ENCODE measurements at places on chromosomes 16 and 17.
A peak's percentile ranks its signal among the peaks of the same experiment; 100 is the strongest.

GRCh38 chr17:47741109-47741792 lies 8.2 kb downstream of the TBX21 start:
- no peak for DNase-seq

DNA sequence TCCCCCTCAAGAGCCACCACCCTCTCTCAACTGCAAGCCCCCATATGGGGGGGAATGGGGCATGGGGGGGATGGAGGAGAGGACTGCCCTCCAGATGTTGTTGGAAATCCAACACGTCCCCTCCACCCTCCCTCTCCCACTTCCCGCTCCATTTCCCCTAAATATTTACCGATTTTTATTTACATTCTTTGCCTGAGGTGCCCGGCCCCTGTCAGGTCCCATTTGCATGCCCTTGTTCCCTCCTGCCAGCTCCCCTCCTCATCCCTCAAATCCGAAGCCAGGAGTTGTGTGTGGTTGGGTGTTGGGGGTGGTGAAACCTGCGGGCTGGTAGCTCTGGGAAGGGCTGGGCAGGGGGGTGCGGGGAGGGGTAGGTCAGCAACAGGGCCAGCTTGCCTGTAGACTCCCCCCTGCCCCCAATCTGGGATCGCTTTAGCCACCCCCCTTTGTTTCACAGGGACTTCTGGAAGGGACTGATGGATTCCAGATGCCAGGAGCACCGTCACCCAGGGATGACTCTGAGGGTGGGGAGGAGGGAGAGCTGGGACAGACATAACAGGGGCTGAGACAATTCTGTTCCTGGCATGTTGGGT lies 39.7 kb upstream of the NGFR start:
- no peak for DNase-seq

DNA sequence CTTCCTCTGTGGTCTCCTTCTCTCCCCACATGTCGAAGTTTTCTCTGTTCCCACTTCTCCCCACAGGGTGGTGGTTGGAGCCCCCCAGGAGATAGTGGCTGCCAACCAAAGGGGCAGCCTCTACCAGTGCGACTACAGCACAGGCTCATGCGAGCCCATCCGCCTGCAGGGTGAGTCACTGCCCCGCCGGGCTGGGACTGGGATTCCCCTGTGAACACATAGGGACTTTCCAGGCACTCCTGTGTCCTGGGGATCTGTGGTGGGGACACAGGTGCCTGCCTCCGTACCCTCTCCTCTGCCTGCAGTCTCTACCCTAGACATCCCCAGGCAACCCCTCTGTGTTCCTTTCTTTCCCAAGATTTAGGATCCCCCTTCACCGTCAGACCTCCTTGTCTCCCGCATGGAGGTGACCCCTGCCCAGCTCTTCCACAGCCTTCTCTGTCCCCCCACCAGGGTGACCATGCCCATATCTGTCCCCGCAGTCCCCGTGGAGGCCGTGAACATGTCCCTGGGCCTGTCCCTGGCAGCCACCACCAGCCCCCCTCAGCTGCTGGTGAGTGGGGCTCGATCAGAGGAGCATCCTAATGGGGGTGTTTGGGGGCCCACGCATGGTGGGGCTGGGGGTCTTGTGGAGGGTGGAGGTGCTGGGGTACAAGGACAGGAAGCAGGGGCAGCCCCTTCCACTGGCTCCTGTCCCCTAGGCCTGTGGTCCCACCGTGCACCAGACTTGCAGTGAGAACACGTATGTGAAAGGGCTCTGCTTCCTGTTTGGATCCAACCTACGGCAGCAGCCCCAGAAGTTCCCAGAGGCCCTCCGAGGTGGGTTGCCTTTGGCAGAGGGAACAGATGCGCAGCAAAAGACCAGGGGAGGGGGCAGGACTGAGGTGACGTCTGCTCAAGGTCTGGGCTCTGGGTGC lies 5.8 kb downstream of the ITGAM start:
- DNase-seq, result peak; percentile 92

GRCh38 chr16:54447576-54448440 lies 161.2 kb upstream of the IRX3 start:
- no peak for DNase-seq

- DNase-seq, result no peak
Observed at GRCh38 chr16:50862818-50863643, 121.1 kb downstream of the CYLD start.

GRCh38 chr17:72931635-72932034 lies 160.9 kb downstream of the SLC39A11 start:
- DNase-seq, result peak; percentile 77

DNA sequence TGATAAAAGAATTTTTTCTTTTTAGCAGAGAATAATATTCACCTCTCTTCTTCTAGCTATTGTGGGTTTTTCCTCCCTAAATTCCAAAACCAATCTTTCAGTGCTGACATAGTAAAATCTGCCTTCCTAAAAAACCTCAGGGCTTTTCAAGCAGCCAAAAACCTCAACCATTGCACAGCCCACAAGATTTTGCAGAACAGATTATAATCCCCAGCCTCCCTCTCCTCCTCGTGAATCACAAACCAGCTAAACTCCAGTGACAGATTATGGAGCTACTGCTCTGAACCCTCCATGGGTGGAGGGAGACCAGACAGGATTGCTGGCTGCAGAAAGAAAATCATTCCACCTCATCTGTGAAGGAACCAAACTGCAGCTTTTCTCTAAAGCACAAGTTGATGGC lies 341.6 kb downstream of the SOX9 start:
- no peak for DNase-seq

- peak; percentile 16 for DNase-seq
Observed at GRCh38 chr17:4208238-4208637, 55.5 kb downstream of the ANKFY1 start.

DNA sequence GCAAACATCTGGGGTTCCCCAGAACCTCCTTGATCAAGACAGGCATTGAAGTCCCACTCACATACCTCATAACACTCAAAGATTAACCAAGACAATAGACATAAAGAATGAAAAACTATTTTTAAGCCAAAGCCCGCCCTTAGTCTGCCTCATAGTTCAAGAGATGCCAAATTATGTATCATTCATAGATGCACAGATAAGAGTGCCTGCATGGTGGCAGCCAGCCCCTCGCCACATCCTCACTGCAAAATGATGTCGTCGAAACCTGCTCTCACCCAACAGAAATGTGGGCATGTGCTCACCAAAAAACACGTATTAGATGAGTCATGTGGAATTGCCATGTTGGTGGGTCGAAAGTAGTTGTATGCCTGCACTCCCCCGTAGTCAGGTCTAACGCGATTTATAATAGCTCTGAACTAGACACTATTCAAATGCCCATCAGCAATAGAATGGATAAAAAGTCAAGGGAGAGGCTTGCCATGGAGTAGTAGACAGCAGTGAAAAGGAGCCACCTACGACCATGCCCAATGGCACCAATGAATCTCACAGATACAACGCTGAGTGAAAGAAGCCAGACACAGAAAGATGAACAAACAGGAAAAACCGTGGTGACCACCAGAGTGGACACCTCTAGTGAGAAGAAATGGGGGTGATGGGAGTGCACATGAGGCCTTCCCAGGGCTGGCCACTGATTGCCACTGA lies 64.8 kb downstream of the C16orf95 start:
- no peak for DNase-seq

DNA sequence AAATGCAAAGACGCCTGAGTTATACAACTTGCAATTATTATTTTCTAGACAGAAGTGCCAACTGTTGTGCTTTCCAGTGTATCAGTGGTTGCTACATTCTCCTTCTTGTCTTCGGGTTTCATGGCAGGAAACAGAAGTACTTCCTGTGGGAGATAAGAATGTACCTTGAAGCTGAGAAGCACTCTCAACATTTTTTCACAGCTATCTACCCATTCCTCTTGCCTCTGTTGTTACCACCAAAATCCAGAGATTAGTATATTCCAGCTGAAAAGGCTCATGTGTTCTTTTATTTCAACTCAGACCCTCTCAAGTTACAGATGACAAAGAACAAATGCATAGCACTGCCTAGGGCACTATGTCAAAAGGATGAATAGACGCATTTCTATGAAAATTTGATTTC lies 4.8 kb upstream of the ADAT1 start:
- DNase-seq, result no peak

GRCh38 chr16:77276661-77277060 lies 77.5 kb downstream of the SYCE1L start:
- DNase-seq, result no peak

DNA sequence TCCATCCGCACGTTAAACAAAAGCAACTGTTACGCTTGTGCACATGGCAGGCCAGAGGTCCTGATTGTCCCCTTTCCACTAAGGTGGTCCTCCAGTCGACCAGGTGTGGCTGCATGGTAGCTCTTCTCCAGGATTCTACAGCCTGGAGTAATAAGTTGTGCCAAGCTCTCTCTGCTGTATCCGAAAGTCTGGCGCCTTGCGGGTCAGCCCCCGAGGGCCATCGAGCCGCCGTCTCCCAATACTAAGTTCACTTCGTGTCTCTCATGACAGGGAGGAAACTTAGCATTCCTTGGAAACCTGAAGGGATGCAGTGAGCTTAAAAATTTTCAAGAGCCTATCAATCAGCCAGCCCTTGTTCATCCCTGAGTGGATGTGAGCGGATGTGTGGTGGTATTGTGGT lies 5.3 kb upstream of the ENDOV start:
- no peak for DNase-seq

- no peak for DNase-seq
Observed at GRCh38 chr16:62940569-62940968, 904.3 kb upstream of the CDH8 start.

DNA sequence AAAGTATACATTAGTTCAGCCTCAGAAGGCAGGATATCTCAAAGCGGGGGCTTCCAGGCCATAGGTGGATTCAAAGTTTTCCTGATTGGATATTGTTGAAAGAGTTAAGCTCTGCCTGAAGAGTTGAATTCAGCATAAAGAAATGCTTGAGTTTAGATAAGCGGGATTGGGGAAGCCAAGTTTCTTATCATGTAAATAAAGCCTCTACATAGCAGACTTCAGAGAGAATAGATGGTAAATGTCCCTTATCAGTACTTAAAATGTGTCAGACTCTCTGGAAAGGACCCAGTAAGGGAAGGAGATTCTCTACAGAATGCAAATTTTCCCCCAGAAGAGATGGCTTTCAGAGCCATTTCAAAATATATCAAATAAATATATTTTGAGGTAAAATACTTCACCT lies 423.5 kb downstream of the SHISA9 start:
- DNase-seq, result no peak

All from inflammatory macrophage treated with lipopolysaccharide for 4 hours (primary cell).